ENCODE measurements at places on chromosomes 2 and 18.

- DNase-seq, result no peak
Measured at GRCh38 chr2:235463893-235464292, 29.9 kb upstream of the AGAP1 start.

DNA sequence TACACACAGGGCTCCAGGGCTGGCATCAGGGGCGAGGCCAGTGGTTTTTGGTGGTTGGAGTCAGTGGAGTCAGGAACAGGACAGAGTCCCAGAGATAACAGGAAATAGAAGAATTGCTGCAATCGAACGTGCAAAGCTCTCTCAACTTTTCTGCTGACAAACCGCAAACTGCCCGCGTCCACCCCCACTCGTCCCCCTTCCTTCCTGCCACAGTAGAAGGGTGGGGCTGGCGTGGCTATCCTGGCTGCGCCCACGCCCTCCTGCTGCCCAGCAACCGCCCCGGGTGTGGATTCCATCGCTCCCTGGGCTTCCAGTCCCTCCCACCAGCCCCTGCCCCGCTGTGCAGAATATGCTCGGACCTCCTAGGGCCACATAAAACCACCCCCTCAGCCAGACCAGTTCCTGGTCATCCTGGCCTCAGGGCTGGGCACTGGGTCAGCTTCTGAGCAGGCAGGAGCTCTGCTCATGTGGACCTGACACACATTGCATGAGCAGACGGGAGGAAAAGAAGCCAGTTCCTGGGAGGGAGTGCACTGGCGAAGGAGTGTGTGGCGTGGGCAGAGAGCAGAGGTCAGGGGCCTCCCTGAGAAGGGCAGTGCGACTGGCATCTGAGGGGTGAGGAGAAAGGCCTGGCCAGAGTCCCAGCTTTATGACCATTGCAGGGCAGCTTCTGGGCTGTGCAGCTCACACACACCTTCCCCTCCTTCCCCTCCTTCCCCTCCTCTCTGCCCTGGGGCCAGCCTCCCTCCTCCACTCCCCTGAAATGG, 85.4 kb upstream of the ATG16L1 start:
- DNase-seq, result no peak

DNA sequence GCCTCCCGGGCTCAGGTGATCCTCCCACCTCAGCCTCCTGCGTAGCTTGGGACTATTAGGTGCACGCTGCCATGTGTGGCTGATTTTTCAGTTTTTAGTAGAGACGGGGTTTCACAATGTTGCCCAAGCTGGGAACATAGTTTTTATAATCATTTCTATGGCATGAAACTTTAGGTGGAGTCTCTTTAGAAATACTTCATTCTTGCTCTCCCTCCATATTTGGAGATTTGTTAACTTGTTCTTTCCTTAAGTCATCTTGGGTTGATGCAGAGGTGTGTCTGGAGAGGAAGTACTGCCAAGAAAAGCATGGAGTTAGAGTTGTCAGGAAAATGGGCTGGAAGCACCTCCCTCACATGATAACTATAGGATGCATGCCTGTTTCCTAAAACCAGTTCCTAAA, 17.4 kb downstream of the ZNF532 start:
- no peak for DNase-seq

DNA sequence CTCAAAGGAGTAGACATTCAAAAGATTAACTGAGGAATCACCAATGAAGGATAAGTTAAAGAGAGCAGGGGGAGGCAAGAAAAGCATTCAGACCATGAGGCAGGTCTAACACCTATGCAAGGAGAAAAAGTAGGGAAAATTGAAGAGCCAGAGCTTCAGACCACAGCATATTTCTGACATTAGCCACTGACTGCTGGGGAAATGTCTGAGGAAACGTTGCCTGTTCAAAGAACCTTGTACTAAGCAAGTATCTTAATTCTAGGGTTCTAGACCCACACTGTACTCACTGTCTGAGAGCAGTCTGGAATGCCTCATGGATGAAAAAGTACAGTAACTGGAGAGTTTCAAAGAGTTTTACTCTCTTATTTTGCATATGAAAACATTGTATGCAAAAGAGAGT, 39.5 kb upstream of the TFPI start:
- no peak for DNase-seq

- DNase-seq, result no peak
Measured at GRCh38 chr18:9022397-9023155, 79.9 kb upstream of the NDUFV2 start.

GRCh38 chr18:27771571-27771970, 405.4 kb downstream of the CDH2 start:
- DNase-seq, result no peak

DNA sequence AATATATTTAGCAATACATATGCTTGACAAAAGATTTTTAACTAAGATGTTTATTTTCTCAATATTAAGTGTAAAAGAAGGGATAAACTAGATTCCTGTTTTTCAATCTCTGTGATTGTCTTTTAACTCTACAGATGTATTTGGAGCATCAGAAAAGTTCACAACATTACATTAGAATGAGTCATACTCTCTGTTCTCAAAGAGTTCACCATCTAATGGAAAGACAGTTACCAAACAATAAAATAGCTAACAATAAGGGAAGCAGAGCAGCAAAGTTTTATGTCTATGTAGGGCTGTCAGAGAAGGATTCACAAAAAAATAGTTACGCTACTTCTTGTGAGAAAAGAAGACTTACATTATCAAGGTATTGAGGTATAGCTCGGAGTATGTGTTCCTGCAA, 109.2 kb upstream of the MAP2 start:
- DNase-seq, result no peak

DNA sequence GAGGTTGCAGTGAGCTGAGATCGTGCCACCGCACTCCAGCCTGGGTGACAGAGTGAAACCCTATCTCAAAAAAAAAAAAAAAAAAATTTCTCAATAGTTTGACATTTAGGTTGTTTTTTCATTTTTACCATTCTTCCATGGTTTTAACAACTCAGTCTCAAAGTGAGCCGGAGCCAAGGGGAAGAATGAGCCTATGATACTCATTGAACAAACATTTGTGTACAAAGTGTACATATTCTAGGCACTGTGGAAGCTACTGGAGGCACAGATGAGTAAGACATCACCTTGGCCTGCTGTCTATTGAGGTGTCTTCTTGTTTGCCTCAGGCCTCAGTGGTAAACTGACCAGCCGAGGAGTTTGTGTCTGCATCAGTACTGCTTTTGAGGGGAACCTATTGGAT, 21.9 kb downstream of the CENPO start:
- DNase-seq, result no peak

- no peak for DNase-seq
Measured at GRCh38 chr2:892401-892800, 58.2 kb upstream of the SNTG2 start.

DNA sequence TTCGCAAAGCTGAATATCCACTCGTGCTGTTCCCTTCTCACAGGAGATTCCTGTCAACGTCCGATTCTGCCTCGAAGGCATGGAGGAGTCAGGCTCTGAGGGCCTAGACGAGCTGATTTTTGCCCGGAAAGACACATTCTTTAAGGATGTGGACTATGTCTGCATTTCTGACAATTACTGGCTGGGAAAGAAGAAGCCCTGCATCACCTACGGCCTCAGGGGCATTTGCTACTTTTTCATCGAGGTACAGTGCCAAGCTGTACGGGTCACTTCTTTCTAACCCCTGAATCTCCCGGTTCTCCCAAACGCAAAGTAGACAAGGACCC, 14.6 kb downstream of the CNDP2 start:
- no peak for DNase-seq

DNA sequence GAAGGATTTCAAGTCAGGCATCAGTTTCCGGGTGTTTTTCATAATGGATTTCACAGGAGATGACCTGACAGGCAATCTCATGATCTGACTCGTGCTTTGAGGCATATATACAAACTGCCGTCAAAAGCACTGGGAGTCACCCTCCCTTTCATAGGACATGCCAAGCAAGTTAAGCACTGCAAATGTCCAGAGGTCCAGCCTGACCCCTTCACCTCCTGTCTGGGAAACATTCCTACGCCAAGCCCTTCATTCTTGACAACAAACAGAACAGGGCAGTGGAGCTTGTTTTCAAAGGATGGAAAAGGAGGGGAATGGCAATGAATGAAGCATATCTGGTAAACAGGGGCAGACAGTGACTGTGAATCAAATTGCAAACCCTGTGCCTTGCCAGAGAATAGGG, 963.6 kb downstream of the BCL11A start:
- no peak for DNase-seq

- no peak for DNase-seq
Measured at GRCh38 chr2:241063093-241063551, 39.0 kb downstream of the MTERF4 start.

- DNase-seq, result no peak
Measured at GRCh38 chr18:600107-600506, 3.3 kb downstream of the CLUL1 start.

Measured in stimulated activated CD4-positive, alpha-beta T cell treated with anti-CD3 and anti-CD28 coated beads, Interleukin-12 subunit alpha, Interleukin-12 subunit beta, amount 100 ng/mL, for 24 hours (primary cell).